Articular chondrocyte of knee joint (primary cell): ENCODE measurements at places on chromosomes 2 and 18. TPM values are rescaled to one million over a fixed set of nuclear protein-coding genes. Genes with fewer than 3 reads are reported as not detected.

The C2orf81 gene
- total RNA-seq = 1.3 and 1.7 TPM in 2 replicates

The CFAP65 gene
- total RNA-seq = 0.22 TPM in 1 of 2 replicates, not detected in the other

The FBXO48 gene
- 1.2 and 1.3 TPM in 2 replicates for total RNA-seq

The MREG gene
- total RNA-seq = 4.8 and 6.0 TPM in 2 replicates

The EGR4 gene
- not detected in 2 replicates for total RNA-seq

The LIPG gene
- 0.32 and 0.39 TPM in 2 replicates for total RNA-seq

The SCYGR4 gene
- total RNA-seq = 0.11 TPM in 1 of 2 replicates, not detected in the other

The FAM161A gene
- total RNA-seq = 2.3 and 2.4 TPM in 2 replicates

The MYOM1 gene
- 0.52 and 0.76 TPM in 2 replicates for total RNA-seq

The REG3G gene
- not detected in 2 replicates for total RNA-seq

The RMDN2 gene
- 11.5 and 13.6 TPM in 2 replicates for total RNA-seq

The TRMT61B gene
- total RNA-seq = 16.1 and 16.9 TPM in 2 replicates

The BAZ2B gene
- total RNA-seq = 67.2 and 75.3 TPM in 2 replicates

The RAB31 gene
- 63.0 and 68.9 TPM in 2 replicates for total RNA-seq

The ELOA2 gene
- total RNA-seq = not detected in 2 replicates

The DNER gene
- total RNA-seq = 0.78 and 1.7 TPM in 2 replicates

The KIF5C gene
- total RNA-seq = 0.65 and 0.97 TPM in 2 replicates

The MARCHF7 gene
- 137 and 171 TPM in 2 replicates for total RNA-seq

The TMEM169 gene
- 0.22 and 0.26 TPM in 2 replicates for total RNA-seq

The IL36B gene
- total RNA-seq = not detected in 2 replicates

The NFATC1 gene
- total RNA-seq = 11.2 and 11.5 TPM in 2 replicates

The GAREM1 gene
- total RNA-seq = 3.0 and 5.1 TPM in 2 replicates

The SALL3 gene
- total RNA-seq = not detected in 2 replicates

The CDK5R2 gene
- not detected in 2 replicates for total RNA-seq
